ENCODE measurements at places on chromosomes 11 and 22.

- no peak for DNase-seq
Observed at GRCh38 chr11:24390016-24390415, 106.8 kb upstream of the LUZP2 start.

- DNase-seq: no peak
Observed at GRCh38 chr11:17479284-17480214, 2.9 kb upstream of the ABCC8 start.

GRCh38 chr22:22855617-22856308 is 31.9 kb upstream of the IGLL5 start:
- DNase-seq: no peak

- no peak for DNase-seq
Observed at GRCh38 chr22:48153726-48154125, 1391.3 kb downstream of the TBC1D22A start.

DNA sequence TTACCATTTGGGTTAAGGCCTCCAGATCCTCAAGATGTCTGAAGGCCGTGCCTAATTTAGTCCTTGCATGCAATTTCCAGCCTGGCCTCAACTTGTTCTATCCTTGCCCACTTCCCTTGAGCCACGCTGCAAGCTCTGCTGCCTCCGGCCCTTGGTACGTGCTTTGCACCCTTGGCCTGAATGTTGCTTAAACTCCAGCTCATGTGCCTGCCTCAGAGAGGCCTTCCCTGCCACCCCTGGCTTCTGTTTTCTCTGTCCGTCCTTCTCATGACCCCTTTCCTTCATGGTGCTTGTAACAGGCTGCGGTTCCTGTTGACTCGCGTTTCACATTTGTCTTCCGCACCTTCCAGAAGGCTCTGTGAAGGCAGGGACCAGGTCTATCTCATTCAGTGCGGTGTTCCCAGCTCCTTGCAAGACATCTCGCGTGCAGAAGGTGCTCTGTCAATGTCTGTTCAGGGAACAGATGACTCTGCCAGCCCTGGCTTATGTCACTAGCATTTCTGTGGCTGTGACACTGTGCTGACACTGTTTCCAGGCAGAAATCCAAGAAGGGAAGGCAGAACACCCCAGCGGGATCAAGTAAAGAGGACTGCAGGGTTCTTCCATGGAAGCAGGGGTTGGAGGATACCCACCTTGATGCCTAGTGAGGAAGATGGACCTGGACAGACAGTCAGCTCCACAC is 61.8 kb downstream of the FBLN1 start:
- no peak for DNase-seq

- no peak for DNase-seq
Observed at GRCh38 chr11:106275151-106275550, 197.7 kb downstream of the AASDHPPT start.

- DNase-seq: no peak
Observed at GRCh38 chr11:68904248-68904847, 657 bp downstream of the IGHMBP2 start.

DNA sequence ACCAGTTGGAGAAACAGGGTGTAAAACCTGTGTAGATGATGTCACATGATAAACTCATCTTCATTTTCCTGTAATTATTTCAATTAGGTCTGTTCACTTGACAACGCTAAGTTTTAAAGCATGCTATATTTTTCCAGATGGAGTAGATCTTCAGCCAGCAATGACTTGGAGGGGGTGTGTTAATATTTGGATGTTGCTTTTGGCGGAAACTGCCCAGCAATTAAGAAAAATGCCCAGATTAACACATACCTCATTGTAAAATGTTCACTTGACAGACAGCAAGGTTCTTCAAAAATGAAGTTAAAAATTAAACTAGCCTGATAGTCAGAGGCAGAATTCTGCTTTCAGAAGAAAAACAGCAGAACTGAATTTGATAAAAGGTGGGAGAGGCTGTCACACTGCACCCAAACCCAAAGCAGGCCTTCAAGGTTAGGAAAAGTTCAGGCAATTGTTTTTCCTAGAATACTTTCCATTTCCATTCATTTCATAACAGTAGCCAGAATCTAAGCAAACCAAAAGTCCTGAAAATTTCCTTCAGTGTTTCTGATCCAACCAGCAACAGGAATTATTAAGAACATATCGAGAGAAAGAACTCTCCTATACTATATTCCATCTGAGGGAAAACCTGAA is 33.0 kb downstream of the VSIG10L2 start:
- DNase-seq: no peak

DNA sequence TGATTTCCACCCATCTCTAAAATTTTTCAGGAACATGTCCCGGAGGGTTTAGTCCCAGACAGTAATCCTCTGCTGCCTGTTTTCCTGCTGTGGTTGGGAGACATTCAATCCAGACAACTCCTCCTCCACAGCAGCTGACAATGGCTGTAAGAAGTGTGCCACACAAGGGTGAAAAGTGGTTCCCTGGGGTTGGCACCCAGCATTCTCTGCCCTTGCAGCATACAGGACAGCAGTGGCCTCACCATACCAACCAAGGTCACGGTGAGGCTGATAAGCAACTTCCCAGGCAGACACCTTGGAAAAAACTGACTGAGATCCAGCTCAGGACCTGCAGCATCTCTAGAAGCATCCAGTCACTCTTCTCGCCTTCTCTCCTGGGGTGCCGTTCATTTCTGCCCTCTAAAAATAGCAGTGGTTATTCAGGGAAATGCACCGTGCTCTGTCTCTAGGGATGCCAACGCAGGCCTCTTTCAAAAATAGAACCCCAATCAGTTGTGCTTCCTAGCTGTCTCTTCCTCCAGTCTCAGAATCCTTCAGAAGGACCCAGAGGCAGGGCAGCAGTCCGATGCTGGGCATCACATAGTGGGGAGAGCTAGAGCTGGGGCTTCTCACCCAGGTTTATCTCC is 241.0 kb downstream of the TENM4 start:
- no peak for DNase-seq

GRCh38 chr11:76135491-76135890 is 70.8 kb downstream of the WNT11 start:
- no peak for DNase-seq

DNA sequence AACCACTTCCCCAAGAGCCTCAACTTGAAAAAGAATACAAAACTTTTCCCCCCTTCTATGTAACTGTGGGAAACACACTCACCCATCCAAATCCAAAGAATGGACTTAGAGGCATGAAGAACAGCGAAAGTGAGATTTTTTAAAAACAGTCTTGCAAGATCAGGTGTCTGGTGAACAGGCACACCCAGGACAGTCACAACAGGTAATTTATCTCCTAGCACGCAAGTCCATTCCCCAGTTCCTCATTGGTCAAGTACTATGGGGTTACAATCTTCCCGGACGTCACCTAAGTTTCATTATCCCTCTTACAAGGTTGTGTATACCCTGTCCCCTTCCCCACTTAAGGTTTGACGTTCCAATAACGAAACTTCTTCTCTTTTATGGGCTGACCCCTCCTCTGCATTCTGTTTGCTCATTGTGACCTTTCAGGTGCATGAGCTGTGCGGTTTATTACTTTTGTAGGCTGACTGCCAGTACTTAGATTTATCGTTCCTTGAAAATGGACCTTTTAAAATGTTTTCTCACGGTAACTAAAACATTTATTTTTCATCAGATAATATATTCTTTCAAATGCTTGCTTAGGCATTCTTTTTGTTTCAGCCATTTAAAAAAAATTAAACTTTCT is 1401.9 kb downstream of the FAM181B start:
- no peak for DNase-seq

GRCh38 chr11:65710421-65710820 is 1.6 kb upstream of the KAT5 start:
- DNase-seq: no peak

DNA sequence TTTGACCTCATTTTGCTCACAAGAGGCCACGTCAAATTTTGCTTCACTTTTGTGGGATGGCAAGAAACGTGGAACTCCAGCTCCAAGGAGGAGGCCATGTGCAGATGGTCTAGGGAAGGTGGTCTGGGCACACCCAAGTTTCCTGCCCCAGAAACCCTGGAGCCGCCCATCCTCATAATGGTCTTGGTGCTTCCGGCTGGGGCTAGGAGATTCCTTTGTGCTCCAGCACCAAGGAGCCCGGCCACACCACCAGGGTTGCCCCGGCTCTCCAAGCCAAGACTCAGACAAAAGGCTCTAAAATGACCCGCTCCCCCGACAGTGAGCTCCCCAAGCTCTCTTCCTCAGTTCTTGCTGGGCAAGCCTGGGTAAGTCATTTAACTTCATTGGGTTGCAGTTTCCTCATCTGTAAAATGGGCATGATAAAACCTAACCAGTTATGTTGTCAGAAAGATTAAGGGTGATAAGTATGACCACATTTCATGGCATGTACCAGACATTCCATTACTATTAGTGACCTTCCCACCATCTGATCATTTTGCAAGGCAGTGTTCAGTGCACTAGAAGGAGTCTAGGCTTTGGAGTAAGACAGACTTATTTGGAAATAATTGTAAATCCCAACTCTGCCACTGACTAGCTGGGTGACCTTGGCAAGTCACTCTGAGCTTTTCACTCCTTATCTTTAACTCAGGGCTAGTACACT is 23.3 kb downstream of the DKK3 start:
- DNase-seq: no peak

DNA sequence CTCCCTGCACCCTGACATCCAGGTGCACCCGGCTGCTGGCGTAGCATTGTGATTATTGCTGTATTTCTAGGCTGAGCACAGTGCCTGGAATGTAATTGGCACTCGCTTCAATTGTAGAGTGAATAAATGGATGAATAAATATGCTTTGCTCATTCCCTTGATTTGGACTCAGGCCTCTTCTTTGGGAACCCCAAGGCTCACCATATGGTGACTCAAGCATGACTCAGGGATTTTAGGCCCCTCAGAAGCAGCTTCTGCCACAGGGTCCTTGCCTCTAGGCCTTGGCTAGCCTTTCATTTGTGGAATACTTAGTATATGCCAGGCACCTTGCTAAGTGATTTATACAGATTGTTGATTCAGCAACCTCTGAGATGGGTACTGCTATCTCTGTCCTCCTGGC is 78.9 kb downstream of the GRIK4 start:
- no peak for DNase-seq

DNA sequence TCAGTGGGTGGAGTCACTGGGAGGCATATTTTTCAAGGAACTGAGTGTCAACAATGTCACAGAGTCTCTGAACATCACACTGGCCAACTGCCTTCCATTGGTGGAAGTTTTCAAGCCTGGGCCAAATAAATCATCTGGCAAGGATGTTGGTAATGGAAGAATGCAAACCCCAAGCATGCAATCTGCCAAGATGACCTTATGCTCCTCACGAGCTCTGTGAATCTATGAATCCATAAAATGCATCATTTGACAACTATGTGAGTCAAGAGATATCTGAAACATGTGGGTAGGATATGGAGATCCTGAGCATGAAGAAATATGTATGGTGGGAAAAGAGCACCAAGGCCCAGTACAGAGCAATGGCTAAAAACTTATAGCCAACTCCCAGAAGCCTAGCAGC is 122.2 kb downstream of the PLEKHA7 start:
- no peak for DNase-seq

- no peak for DNase-seq
Observed at GRCh38 chr11:17526931-17527627, 17.1 kb downstream of the USH1C start.

- DNase-seq: no peak
Observed at GRCh38 chr11:33646629-33647028, 54.0 kb downstream of the C11orf91 start.

- DNase-seq: no peak
Observed at GRCh38 chr11:12539572-12539971, 134.6 kb upstream of the TEAD1 start.

DNA sequence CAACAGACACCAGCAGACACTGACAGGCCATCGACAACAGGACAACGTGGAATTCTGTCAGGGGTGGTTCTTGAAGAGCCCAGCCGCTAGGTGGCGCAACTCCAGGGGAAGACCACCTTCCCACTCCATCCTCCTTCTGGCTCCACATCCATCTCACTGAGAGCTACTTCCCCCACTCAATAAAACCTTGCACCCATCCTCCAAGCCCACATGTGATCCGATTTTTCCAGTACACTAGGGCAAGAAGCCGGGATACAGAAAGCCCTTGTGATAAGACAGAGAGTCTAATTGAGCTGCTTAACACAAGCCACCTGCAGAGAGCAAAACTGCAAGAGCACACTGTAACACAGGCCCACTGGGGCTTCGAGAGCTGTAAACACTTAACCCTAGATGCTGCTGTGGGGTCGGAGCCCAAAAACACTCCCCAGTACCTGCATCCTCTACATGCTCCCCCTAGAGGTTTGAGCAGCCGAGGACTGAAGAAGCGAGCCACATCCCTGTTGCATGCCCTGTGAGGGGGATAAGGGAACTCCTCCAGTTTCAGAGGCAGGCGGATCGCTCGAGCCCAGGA is 11.5 kb upstream of the RAB39A start:
- no peak for DNase-seq

DNA sequence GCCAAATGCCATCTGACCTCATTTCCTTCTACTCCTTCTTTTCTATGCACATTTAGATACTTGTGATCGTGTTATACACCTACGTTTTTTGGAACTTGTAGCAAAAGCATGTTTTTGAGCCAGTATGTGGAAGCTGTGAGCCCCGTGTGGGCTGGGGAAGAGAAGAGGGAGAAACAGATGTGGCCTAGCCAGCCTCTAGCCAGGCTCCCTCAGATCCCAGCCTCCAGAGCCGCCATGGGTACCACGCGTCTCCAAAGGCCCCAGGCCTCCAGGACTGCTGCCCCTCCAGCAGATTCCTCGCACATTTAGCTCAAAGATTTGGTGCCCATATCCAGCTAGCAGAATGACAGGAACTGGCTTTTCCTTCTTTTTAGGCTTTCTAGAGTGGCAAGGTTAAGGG is 17.0 kb upstream of the TLCD5 start:
- DNase-seq: no peak

- no peak for DNase-seq
Observed at GRCh38 chr11:43833657-43834073, 47.0 kb upstream of the ALKBH3 start.

GRCh38 chr11:109109571-109110315 is 312.2 kb upstream of the C11orf87 start:
- DNase-seq: no peak

GRCh38 chr11:73311394-73311869 is 3.4 kb downstream of the ARHGEF17 start:
- no peak for DNase-seq

- no peak for DNase-seq
Observed at GRCh38 chr11:133925756-133926155, 31.0 kb downstream of the IGSF9B start.

GRCh38 chr22:49929211-49929979 is 11.0 kb downstream of the CRELD2 start:
- DNase-seq: peak; percentile 45

- DNase-seq: no peak
Observed at GRCh38 chr11:58024601-58025091, 965 bp downstream of the OR9Q1 start.

DNA sequence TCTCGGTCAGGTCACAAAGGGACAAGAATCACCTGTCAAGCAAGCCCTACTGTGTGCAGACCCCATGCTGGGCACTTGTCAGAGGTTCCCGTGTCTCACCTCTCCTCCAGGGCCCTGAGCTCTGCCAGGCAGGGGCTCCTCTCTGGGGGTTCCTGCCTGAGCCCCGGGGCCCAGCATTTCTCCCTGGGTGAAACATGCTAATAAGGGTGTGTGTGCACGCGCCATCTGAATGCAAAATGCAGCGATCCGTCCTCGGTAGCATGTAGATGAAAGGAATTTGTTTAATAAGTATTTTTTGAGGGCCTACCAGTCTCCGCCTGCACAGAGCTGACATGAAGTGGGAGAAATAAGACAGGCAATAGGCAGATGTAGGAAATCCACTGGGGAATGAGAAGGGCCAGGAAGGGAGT is 5.8 kb downstream of the ELFN2 start:
- no peak for DNase-seq

- DNase-seq: no peak
Observed at GRCh38 chr11:126114486-126115126, 51.9 kb upstream of the CDON start.

Data from stimulated activated CD4-positive, alpha-beta T cell treated with anti-CD3 and anti-CD28 coated beads, Interleukin-15, amount 100 ng/mL, for 48 hours (primary cell).